ENCODE measurements at places on chromosomes 7 and 10.

DNA sequence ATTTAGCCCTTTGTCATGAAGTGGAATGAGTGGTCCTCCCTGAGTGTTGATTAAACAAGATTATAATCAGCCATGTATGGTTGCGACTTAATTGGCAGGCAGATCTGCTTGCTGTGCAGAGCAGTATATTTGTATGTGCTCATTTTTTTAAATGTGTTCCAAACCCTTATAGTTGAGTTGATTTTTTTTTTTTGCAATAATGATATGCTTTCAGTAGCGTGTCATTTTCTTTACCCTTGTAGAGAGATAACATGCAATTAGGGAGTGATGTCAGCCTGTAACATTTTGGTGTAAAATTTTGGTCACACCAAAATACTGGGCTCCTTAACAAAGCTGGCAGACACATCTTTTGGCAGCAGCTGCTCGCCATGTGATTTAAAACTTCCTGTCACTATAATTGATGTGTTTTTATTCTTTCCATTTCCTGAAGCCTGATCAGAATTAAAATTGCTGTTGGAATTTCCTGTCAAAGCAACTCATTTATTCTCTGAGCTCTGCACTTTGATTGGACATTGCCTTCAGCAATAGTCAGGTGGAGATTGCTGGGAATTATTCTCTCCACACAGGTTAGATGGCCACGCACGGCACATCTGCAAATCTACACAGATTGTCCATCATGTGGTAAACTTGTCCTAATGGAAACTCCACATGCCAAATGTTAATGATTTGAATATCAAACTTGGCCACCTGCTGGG is 125.3 kb downstream of the DYNC1I1 start:
- no peak for DNase-seq

DNA sequence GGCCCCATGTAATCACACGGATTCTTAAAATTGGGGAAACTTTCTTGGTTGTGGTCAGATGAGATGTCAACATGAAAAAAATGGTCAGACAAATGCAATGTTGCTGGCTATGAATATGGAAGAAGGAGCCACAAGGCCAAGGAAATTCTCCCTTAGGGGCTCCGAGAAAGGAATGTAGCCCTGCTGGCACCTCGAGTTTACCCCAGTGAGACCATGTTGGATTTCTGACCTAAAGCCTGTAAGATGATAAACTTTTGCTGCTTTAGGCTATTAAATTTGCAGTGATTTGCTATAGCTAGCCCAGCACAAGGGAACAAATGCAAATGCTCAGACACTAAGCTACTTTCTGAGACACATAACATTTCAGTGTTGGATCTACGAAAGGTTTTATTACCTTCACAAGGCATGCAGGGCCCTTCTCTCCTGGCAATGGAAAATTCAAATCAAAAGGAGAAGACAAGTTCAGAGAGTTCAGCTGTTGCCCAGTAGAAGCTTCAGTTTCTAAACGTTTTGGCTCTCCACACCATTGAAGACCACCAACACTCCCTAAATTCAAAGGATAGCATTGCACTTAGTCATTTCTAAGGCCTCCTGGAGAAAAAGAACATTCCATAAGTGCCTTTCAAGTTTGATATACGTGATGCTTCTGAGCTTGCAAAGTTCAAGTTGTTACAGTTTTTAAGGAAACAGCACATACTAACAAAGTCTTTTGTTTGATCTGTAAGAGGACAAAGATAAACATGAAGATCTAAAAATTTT is 23.4 kb downstream of the MCMBP start:
- no peak for DNase-seq

DNA sequence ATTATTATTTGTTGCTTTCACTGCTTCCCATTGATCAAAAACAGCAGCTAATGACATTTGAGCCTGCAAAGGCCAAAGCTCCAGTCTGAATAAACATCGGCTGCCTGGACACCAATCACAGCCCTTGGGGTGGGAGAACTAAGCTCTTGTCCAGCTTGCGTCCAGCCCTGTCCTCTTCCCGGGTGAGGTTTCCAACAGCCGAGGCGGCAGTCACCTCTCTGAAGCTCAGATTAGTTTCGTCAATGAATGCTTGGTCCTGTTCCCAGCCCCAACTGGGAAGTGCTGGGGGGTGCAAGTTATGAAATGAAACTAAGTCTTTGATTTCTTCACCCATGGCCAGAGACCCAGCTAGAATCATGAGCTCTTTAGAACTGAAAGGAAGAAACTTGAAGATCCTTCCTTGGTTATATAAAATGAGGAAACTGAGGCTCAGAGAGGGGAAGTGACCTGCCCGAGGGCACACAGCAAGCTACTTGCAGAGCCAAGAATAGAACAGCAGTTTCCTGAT is 114.0 kb upstream of the TCF7L2 start:
- DNase-seq: no peak

DNA sequence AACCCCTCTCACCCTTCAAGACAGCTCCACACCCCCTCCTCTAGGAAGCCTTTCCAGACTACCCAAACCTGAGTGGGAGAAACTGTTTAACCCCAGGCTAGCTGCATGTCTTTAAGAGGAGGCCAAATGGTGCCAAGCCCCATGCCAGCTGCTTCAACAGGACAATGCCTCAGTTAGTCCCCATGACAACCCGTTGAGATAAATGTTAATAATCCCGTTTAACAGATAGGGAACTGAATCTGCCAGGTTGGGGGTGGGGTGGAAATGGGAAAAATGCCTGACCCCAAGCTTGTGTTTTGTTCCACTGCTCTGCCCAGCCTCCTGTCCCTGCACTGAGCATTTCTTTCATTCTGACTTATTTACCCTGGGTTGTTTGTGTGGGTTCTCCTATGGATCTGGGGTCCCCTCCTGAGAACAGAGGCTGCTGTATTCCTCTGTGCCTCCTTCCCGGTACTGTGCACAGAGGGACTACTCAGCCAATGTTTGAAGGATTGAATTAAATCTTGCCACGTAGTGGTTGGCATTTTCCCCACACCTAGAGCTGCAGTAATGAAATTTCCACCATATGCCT is 452.6 kb upstream of the ZMIZ1 start:
- DNase-seq: no peak

DNA sequence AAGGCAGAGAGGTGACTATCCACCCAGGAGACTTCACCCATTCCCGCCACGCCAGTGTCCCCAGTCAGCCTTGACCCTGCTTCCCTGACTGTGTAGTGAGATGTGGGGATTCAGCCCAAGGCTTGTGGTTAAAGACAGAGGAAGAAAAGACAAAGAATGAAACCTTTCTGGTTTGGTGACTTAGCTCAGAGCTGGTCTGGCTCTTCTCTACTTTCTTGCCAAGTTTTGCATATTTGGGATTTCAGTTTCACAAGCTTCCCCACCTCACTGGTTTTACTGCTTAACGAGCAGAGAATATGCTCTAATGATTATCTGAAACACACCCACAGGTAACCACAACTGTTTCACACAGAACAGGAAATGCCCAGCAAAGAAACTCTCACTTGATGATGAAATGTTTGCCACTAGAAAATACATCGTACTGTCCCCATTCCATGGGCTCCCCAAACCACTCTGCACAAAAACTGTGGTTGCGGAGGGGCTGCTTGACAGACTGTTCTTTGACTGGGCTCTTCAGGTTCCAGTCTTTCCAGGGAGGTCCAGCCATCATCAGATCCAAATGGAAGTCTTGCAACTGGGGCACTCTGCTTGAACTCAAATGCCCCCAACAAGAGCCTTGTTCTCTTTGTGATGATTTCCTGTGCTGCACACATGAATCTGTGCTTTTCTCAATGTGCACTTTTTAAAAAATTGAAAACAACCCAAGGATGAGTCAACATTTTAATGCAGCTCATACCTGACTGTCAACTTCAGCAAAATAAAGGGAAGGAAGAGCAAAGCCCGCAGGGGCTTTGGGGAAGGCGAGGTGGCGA is 95.5 kb downstream of the CTBP2 start:
- DNase-seq: peak; percentile 31

- DNase-seq: no peak
Observed at GRCh38 chr10:71004176-71005075, 116.1 kb upstream of the PCBD1 start.

- no peak for DNase-seq
Observed at GRCh38 chr10:43906490-43906889, 257.8 kb upstream of the ZNF32 start.

DNA sequence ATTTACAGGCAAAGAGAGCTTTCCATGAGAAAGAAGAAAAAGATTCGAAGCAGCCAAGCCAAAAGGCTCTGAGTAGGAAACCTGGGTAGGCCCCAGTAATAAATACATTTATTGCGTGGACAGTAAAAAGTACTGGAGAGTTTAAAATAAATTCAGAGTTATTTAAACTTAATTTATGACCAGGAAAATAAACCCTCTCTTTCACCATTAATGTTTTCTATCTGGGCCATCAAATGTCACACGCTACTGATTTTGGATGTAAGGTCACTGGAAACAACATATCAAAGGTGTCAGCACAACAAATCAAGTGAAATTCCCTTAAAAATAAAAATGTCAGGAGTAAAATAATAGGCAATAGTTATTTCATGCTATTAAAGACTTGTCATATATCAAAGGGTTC is 264.0 kb downstream of the SKAP2 start:
- no peak for DNase-seq

DNA sequence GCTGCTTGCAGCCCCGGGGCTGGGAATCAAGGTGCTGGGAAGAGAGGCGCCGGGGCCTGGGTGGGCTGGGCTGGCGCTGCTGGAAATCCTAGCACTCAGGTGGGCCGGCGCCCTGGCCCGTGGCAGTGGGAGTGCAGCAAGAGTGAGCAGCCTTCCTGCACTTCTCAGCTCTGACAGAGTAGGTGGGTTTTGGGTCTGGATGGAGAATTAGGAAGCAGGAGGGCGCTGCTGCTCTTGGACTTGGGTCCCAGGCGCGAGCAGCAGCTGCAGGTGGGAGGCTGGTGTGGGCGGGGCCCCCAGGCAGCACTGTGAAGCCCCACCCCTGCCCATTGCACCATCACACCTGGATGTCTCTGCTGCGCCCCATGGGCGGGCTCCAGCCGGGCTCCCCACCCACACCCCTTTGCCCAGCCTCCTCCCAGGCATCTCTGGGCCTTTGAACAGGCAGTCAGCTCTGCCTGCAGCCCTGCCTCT is 6.0 kb downstream of the BRI3 start:
- DNase-seq: no peak

DNA sequence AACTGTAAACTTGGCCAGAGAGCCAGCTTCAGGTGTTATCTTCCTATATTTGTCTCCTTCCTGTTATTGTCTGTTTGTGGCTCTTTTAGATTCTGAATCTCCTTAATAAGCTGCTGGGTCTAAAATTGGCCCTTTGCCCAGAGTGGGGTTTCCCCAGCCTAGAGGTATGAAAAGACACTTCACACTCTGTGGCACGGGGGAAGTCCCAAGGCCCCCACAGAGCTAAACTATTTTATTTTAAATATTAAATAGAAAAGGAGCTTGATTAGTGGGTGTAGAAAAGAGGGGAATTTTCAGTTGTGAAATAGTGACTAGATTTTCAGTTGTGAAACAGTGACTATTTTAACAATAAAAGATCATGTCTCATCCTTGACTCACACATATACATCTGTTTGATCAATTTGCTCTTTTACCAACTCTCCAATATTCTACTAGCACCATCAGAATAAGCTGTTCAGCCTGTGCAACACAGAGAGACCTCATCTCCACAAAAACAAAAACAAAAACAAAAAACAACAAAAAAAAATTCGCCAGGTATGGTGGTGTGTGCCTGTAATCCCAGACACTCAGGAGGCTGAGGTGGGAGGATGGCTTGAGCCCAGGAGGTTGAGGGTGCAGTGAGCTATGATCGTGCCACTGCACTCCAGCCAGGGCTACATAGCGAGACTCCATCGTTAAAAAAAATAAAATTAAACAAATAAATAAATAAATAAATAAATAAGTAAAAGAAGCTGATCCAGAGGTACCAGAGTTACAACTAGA is 24.9 kb upstream of the ADO start:
- DNase-seq: no peak

GRCh38 chr10:77313066-77313750 is 324.4 kb downstream of the KCNMA1 start:
- DNase-seq: no peak

DNA sequence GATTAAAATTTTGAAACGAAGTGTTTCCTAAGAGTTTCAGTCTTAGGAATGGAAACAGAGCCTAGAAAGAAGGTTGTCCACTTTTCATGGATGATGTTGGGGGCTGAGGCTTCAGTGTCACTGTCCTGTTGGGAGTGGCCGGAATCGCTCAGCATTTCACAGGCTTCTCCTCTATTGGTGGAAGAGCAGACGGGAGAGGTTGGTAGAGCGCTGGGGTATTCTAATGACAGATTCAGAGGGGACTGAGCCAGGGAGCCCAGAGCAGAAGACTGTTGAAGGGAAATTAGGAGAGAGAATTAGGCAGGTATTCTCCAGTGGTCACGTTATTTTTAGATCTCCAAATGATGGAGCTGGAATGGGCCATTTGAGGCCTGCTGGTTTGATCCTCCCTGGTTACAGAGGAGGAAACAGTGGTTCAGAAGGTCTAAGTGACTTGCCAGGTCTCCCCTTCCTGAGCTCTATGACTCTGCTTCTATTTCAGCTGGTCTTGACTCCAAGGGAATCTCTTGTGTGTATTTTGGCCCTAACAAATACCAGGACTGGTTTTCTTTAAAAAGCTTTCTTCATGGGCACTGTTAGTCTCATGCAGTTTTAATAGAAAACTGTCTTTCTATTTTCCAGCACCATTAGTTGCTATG is 35.7 kb upstream of the EEPD1 start:
- no peak for DNase-seq

DNA sequence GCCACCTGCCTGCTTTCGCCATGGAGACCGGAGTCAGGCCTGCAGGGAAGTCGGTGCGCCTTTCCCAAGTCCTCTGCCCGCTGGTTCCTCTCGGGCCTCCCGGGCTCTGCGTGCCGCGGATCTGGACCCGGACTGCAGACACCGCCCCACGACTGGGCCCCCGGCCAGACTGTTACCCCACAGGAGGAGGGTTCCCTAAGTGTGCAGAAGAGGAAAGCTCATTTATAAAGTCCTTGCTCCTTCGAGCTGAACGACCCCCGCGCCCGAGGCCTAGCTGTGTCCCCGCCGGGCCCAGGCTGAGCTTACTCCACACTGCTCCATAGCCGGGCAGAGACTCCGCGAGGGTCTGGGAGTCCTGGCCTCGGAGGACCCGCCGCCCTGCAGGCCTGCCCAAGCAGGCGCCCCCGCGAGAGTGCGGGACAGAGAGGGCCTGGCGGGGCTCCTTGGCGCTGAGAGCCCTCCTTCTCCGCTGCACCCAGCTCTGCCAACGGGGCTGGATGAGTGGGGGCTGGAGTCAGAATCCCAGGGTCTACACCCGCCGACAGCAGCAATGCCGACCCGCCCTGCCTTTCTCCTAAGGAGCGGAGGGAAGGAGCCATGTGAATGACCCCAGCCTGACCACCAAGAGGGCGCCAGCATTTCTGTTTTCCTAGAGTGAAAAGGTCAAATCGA is 8.3 kb downstream of the EN2 start:
- DNase-seq: no peak

DNA sequence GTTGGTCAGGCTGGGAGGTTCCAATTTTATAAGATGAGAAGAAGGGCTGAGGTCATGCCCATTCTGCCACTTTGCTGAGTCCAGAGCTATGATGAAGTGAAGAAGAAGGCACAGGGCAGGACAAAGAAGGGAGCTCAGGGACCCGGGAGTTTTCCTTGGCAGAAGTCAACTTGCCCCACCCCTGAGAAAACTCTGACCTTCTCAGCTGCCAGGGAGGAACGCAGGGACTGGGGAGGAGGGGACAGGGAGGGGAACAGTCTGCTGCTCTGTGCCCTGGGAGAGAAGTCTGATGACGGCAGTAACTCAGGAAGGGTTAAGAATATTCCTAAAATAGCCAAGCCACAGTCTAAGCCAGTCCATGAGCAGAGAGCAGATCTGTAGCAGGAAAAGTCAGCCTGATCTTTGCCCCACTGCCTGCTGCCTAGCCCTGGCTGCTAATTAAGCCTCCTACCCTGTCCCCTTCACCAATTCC is 11.7 kb downstream of the ADIRF start:
- no peak for DNase-seq

GRCh38 chr10:123399276-123399839 is 245.2 kb downstream of the BUB3 start:
- DNase-seq: no peak
